ENCODE measurements at places on chromosomes 11 and 22. TPM values are rescaled to one million over a fixed set of nuclear protein-coding genes. Genes with fewer than 3 reads are reported as not detected.

DNA sequence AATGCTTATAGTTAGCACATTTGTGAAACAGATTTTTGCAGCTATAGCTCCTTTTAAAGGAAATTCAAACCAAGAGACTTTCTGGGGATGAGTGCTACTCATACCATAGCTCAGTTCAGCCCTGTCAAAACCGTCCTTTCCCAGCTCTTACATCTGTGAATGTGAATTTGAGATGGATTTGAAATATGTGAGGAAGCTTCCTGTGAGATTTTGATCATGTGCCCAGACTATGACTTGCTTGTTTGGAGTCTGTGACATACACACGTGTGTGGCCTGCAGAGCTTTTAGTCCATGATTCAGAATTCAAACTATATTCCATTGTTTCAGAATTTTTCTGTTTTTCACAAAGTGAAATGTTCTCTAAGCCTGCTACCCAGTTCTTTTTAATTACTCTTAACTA lies 4.4 kb upstream of the MMP1 start:
- DNase-seq: no peak

- DNase-seq: peak; percentile 64
Observed at GRCh38 chr11:72741849-72742512, 10.2 kb downstream of the ARAP1 start.

GRCh38 chr11:1919391-1920127 lies at the start of gene TNNT3:
TSS of gene TNNT3 (plus strand) at chr11:1919703. CDS start at chr11:1922875, 3,172 bp downstream.
- DNase-seq: peak; percentile 61

- no peak for DNase-seq
Observed at GRCh38 chr11:13781153-13781552, 112.7 kb downstream of the FAR1 start.

DNA sequence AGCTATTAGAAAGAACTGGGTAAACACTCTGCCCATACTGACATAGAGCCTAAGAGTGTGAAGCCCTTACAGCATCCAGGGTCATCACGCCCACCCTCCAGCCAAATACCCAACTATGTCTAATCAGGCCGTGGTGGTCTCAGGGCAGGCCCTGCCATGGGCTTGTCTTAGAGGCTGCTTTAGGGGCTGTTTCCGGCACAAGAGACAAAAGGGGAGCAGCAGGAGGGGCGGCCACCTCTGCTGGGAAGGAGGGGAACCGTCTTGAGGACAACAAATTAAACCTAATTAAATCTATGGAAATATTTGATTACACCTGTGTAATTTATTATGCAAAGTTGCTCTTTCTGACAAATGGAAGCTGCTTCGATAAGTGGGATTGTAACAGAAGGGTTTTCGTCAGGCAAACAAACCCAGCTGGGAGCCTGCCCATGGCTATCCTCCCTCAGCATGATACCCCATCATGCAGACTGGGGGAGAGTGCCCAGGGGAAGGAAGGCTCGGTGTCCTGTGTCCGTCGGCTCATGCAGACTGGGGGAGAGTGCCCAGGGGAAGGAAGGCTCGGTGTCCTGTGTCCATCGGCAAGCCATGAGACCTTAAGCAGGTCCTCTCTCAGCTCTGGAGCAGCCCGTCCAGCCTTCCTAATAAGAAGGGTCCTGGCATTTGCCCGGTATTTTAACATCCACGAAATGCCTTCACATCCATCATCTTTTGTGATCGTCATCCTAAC lies 163.6 kb upstream of the B3GAT1 start:
- no peak for DNase-seq

- no peak for DNase-seq
Observed at GRCh38 chr11:46435679-46436078, 44.1 kb upstream of the CHRM4 start.

DNA sequence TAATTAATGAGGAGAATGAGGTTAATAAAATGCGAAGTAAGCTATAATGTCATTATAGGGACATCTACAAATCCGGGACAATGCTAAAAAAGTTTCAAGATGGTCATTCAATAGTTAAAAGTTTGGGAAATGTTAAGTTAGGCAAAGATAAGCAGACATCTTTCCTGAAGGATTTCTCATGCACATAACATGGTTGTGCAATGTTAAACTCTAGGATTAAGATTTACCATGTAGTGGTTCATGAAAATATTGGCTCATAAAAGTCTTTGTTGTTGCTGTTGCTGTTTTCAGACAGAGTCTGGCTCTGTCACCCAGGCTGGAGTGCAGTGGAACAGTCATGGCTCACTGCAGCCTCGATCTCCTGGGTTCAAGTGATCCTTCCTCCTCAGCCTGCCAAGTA lies 751.5 kb upstream of the CCDC179 start:
- no peak for DNase-seq

DNA sequence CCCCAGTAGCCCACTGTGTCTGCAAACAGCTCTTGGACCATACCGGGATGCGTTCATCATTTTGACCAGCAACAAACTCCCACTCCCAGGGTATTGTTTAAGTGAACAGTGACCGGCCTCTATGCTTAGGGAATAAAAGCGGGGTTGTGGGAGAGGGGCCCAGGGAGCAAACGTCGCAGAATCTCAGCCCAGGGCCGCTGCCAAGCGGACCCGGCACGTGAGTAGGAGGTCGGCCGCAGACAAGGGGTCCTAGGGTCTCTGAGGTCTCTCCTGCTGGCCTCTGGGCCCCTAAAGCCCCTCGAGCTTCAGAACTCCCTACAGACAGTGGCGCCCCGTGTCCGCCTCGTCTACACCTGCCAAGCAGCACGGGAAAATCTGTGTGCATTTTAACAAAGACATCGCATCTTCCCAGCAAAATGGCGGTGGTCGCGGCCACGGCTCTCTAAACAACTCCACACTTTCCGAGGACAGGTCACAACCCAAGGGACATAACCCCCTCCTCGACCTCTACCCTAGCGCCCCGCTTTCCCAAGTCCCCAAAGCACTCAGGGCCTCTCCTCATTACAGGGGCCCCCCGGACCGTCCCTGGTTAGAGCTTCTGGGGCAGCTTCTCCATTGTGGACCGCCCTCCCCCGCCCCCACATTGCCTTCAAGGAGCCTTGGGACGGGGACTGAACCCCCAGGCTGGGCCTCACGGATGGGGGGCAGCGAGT lies 3.9 kb upstream of the GCAT start:
- DNase-seq: no peak

GRCh38 chr22:23281406-23282088 lies 101.2 kb downstream of the BCR start:
- peak; percentile 89 for DNase-seq

DNA sequence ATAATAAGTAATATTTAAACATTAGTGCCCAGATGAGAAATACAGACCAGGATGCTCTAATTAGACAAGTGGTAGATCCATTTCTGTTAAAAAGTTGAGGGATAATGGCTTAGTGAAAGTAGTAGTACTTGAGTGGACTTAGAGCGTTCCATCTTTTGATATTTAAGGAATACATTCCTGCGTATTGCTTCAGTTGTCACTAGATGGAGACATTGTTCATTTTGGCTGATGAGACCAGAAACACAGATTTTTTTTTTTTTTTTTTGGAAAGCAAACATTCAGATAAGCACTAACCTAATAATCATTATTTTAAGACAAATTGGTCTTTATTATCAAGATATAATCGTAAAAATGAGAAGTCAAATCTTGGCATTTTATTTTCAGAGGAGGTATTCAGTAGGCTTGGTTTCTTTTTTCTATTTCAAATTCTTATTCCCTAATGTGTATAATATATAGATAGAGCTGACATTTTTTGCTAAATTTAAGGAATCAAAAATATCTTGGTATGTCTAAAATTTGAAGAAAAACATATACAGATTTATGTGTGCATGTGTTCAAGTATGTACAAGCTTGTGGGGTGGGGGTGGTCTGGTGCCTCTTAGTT lies 92.9 kb downstream of the DYNC2H1 start:
- no peak for DNase-seq

GRCh38 chr11:71304491-71304890 lies 52.1 kb upstream of the SHANK2 start:
- DNase-seq: no peak

- DNase-seq: no peak
Observed at GRCh38 chr11:106856566-106856965, 161.7 kb downstream of the GUCY1A2 start.

DNA sequence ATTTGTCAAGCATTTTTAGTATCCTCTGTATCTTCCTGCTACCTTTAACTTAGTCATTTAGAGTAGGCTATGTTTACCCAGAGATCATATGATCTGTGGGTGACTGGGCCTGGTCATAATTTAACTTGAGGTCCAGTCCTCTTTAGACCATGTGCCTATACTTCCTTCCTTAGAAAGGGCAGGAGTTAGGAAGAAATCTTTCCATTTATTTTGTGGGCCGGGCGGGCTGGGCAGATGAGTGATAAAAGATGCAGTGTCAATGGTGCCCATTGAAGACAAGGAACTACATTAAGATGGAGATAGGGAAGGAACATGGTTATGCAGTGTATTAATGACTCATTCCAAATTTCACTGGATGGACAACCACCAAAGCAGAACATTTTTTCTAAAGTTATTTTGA lies 30.9 kb upstream of the PDE3B start:
- no peak for DNase-seq

DNA sequence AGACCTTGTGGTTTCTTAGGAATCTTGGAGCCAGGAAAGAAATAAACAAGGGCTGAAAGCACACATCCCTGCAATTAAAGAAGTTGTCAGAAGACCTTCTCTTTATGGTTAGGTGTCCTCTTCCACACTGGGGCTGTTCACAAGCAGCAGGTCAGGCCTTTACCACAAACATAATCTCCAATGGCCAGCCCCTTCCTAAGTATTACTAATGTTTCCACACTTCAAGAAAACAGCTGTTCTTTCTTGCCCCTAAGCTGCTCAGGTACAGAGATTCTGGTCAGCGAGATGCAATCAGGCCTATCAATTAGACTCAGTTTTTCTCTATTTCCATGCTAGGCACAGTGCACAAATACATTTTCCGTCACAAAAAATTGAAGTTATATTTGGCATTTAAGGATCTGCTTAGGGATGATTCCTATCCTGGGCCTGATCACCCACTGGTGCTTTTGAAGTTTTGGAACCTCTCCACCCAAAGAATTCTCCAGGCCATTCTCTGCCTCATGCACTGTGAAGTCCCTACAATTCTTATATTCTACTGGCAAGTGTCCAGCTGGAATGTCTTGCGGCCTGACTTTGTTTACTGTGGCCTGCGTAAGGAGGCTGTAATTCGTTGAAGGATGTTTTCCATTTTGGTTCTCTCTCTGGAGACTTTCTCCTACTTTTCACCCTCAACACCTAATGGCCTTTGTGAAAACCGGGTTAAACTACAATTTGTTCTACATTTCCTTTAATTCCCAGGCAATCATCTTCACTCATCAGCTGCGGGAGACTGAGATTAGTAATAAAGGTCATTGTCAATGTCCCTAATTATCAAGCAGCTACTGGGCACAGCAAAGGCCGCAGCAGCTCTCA lies 5.1 kb downstream of the PRAME start:
- DNase-seq: no peak

DNA sequence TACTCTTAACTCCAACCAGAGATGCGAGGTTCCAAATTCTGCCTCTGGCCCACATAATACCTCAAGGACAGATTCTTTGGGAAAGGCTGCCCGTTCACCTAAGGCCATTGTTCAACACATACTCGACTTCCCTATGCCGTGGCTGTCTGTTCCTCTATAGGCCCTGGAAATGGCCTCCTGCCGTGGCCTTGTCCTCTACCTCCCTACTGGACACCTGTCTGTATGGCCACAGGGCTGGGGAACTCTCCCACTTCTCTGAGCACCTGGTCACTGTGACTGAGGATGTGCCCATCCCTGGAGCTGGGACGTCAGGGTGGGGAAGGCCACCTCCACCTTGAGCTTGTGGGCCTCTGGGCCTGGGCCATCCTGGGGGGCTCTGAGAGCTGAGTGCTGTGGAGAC lies 340.5 kb upstream of the B3GAT1 start:
- no peak for DNase-seq

GRCh38 chr11:17894929-17895658 lies 117.8 kb downstream of the SERGEF start:
- DNase-seq: no peak

GRCh38 chr22:31695423-31695822 lies 33.4 kb upstream of the PISD start:
- no peak for DNase-seq

- DNase-seq: no peak
Observed at GRCh38 chr11:43937434-43938411, 4.7 kb upstream of the C11orf96 start.

- DNase-seq: no peak
Observed at GRCh38 chr11:2287091-2287490, 14.6 kb downstream of the C11orf21 start.

GRCh38 chr22:43257549-43257948 lies 70.6 kb upstream of the TTLL12 start:
- no peak for DNase-seq

- DNase-seq: no peak
Observed at GRCh38 chr22:38943201-38943600, 14.2 kb upstream of the APOBEC3A start.

DNA sequence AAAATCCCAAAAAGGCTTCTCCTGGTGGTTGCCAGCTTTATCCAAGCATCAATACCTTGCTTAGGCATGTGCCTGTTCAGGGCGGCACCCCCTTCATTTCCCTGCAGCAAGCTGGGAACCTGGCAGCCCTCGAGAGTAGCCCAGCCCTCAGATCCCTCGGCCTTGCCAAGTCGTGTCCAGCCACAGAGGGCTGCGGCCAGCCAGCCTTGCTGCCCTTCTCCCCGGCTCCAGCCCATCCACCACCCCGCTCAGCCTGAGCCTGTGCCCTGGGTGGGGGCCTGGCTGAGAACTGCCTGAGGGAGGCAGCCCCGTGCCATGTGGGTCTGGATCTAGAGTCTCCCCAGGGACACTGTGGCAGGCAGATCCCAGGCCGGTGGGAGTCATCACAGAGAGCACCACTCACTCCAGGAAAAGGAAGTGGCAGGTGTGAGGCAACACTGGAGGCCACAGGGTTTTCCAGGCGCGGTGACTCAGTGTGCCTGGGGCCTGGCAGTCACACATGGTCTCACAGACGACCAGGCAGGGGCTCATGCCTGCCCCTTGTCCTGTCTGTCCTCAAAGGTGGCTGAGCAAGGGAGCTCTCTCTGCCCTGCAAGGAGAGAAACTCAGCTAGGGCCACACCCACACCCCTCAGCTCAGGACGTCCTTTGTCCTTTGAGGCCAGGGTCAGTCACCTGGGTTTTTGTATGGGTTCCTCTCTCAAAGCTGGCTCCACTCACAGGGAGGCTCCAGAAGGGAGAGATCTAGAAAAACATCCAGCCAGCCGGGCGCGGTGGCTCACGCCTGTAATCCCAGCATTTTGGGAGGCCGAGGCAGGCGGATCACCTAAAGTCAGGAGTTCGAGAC lies 12.2 kb upstream of the CDC42BPG start:
- peak; percentile 81 for DNase-seq

- DNase-seq: no peak
Observed at GRCh38 chr11:11813288-11813962, 28.3 kb upstream of the USP47 start.

The SLC6A5 gene
- not detected for total RNA-seq

The TRABD gene
- total RNA-seq: 22.3 TPM

The KDM4E gene
- total RNA-seq: not detected

The PTPRJ gene
- 7.2 TPM for total RNA-seq

The TMPRSS5 gene
- 0.38 TPM for total RNA-seq

The DDIAS gene
- 0.95 TPM for total RNA-seq
